ENCODE measurements at places on chromosomes 7 and 10. TPM values are rescaled to one million over a fixed set of nuclear protein-coding genes. Genes with fewer than 3 reads are reported as not detected.

The MOGAT3 gene
- total RNA-seq = not detected

- no peak for DNase-seq
Observed at GRCh38 chr10:98119891-98120290, 14.6 kb upstream of the R3HCC1L start.

GRCh38 chr10:126661356-126661755 lies 9.1 kb downstream of the C10orf90 start:
- DNase-seq = no peak

- DNase-seq = no peak
Observed at GRCh38 chr7:65279795-65280194, 93.9 kb upstream of the ZNF92 start.

DNA sequence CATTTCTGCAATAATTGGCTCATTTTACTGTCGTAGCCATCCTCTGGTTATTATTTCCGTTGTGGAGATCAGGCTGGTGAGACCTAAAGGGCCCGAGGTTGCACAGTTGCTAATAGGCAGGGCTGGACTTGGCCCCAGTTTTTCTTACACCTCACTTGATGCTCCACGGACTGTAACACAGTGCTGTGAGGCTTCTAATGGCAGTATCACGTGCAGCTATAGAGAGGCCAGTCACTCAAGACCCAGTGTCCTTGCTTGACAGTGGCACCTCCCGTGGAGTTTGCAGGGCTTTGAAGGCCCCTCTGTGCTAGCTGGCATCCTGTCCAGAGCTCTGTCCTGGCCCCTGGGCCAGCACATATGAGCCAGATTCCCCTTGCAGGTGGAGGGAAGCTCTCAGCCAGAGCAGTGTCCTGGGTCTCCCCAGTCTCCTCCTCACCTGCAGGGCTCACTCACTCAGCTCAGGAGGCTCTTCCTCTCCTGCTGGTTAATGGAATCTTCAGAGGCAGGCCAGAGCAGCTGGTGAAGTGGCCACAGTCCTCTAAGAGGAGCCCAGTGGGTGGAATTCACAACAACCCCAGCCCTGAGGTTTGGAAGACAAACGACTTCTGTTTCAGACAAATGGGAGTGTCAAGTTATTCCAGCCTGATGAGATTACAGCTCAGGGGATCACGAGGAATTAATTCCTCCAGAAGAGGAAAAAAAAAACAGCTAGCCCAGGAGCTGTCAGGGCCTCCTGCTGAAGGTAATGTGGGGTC lies 114.2 kb upstream of the FAM180A start:
- DNase-seq = no peak

- no peak for DNase-seq
Observed at GRCh38 chr10:28295336-28295735, 7.5 kb downstream of the MPP7 start.

GRCh38 chr10:132518572-132519381 lies 18.8 kb upstream of the INPP5A start:
- DNase-seq = no peak

The RGR gene
- not detected for total RNA-seq

GRCh38 chr7:79290841-79291497 lies 162.5 kb downstream of the MAGI2 start:
- DNase-seq = no peak

DNA sequence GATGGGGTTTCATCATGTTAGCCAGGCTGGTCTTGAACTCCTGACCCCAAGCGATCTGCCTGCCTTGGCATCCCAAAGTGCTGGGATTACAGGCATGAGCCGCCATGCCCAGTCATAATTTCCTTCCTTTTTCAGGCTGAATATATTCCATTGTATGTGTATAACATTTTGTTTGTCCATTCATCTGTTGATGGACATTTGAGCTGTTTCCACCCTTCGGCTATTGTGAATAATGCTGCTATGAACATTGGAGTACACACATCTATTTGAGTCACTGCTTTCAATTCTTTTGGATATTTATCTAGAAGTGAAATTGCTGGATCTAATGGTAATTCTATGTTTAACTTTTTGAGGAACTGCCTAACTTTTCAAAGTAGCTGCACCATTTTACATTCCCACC lies 34.6 kb downstream of the TLX1 start:
- no peak for DNase-seq

DNA sequence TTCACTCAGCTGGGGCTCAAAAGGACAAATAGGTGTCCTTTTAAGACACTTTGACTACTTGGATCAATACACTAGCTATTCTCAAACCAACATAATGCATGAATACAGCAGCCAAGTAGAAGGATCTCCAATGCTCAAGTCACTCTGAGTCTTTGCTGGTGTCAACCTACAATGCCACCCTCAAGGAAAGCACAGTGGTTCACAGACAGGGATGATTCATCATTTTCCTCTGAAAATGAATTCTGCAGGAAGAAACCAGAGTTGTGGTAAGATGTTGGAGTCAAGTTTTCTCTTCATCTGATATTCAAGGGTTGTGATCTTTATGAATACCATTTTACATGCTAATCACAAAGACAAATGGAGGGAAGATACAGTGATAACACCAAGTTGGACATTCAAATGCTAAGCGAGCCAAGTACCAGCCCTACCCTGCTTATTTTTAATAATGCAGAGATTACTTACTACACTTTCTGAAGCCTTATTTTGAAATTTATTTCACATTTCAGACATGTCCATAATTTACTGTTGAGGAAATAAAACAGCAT lies 143.1 kb upstream of the FGFR2 start:
- no peak for DNase-seq

The NYAP1 gene
- total RNA-seq = 0.13 TPM
